ENCODE measurements at places on chromosomes 13 and 19. TPM values are rescaled to one million over a fixed set of nuclear protein-coding genes. Genes with fewer than 3 reads are reported as not detected.

The MED16 gene
- 58.6 TPM for total RNA-seq

The LIG4 gene
- 14.5 TPM for total RNA-seq

The LRRC25 gene
- 0.44 TPM for total RNA-seq

The ERICH4 gene
- total RNA-seq: not detected

The PRTN3 gene
- total RNA-seq: not detected

The ANKLE1 gene
- total RNA-seq: 0.57 TPM

The IGFL3 gene
- total RNA-seq: not detected
